Lower lobe of right lung (tissue), 2 donors: ENCODE measurements at places on chromosomes 1 and 21. TPM values are rescaled to one million over a fixed set of nuclear protein-coding genes. Genes with fewer than 3 reads are reported as not detected.

Gene KLF17
- total RNA-seq: 0.47 TPM

DNA sequence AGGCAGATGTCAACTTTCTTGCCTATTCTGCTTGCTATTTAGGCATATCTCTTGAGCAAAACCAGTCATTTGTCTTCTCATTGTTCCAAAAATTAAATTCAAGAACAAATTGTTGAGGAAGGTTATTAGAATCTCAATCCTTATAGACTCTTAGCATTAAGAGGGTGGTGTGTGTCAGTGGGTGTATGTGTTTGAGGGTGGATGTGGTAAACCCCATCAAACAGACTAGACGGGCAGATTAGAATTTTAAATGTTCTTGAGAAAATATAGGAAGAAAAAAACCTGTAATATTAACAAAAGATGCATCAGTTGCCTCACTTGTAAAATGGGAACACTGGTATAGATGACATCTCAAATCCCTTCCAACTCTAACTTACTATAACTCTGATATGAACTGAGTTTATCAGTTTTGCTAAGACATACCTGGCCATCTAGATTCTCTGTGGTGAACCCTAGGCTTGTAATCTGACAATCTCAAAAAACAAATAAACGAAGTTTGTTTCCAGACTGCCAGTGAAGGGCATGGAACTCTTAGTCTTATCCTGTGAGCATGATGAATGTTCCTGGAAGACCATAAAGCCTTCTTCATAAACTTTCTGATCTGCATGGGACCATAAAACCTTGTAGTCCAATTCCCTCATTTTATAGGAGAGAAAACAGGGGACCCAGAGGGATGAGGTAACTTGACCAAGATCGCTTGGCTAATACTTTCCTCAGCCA lies 176.3 kb upstream of the SGIP1 start:
- no peak for DNase-seq

GRCh38 chr1:10399444-10399941 lies 629 bp downstream of the PGD start:
- peak; percentile 75 for DNase-seq

Gene SLC45A3
- total RNA-seq: 6.8 TPM

Gene LCE1C
- not detected for total RNA-seq

GRCh38 chr21:25887646-25888306 lies 153.0 kb downstream of the GABPA start:
- DNase-seq: no peak

Gene APCS
- total RNA-seq: not detected

GRCh38 chr21:36491209-36491910 lies 11.4 kb upstream of the CLDN14 start:
- no peak for DNase-seq

- DNase-seq: no peak
Observed at GRCh38 chr21:46308431-46308830, 15.2 kb downstream of the C21orf58 start.

DNA sequence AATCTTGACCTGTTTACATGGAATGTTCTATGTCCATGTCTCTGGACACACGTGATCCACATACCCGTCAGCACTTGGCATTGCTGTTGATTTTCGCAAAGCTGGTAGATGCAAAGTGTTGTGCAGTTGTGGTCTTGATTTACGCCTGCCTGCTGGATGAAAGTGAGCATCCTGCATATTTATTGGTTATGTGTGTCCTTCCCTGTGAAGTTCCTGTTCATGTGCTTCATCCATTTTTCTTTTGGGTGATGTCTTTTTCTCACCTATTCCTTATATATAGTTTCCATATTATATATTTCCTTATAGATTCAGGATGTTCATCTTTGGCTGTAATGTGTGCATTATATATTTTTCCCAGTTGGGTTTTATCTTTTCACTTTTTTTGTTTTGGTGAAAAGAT lies 6.5 kb downstream of the AGPAT3 start:
- DNase-seq: no peak

- DNase-seq: no peak
Observed at GRCh38 chr1:89703469-89703868, 70.5 kb downstream of the LRRC8C start.

DNA sequence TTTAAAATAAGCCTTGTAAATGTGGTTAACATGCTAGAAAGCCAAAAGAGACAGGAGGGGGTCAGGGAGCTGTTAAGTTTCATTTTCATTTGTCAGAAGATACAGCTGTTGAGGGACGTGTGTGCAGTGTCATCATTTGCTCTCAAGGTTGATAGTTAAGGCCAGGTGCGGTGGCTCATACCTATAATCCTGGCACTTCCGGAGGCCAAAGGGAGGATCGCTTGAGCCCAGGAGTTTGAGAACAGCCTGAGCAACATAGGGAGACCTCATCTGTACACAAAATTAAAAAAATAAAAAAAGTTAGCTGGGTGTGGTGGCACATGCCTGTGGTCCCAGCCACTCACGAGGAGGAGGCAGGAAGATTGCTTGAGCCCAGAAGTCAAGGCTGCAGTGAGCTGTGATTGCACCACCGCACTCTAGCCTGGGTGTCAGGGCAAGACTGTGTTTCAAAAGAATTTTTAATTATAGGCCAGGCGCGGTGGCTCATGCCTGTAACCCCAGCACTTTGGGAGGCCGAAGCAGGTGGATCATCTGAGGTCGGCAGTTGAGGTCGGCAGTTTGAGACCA lies 22.7 kb downstream of the ZBTB8OS start:
- no peak for DNase-seq

- DNase-seq: no peak
Observed at GRCh38 chr1:36910886-36911540, 123.3 kb downstream of the GRIK3 start.

GRCh38 chr1:83497563-83497962 lies 501.4 kb downstream of the TTLL7 start:
- no peak for DNase-seq

Gene UCK2
- total RNA-seq: 8.3 TPM

DNA sequence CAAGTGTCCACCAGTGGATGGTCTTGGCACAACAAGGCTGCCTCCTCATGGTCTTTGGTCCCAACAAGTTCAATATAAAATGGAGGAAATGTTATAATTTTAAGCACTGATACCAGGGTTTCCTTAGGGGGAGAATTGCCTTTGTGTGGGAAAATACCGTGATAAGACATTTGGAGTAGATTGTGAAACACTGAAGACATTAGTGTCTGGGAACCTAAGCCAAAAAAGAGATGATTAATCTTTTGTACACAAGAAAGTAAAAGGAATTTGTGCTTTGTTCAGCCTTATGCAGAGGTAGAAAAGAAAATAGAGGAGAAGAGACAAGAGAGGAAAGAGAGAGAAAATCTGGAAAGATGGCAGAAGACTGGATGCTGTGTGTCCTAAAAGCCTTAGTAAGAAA lies 36.1 kb downstream of the ST6GALNAC3 start:
- no peak for DNase-seq

Gene PLA2G2A
- 181 TPM for total RNA-seq

Gene NUDT17
- 2.5 TPM for total RNA-seq

DNA sequence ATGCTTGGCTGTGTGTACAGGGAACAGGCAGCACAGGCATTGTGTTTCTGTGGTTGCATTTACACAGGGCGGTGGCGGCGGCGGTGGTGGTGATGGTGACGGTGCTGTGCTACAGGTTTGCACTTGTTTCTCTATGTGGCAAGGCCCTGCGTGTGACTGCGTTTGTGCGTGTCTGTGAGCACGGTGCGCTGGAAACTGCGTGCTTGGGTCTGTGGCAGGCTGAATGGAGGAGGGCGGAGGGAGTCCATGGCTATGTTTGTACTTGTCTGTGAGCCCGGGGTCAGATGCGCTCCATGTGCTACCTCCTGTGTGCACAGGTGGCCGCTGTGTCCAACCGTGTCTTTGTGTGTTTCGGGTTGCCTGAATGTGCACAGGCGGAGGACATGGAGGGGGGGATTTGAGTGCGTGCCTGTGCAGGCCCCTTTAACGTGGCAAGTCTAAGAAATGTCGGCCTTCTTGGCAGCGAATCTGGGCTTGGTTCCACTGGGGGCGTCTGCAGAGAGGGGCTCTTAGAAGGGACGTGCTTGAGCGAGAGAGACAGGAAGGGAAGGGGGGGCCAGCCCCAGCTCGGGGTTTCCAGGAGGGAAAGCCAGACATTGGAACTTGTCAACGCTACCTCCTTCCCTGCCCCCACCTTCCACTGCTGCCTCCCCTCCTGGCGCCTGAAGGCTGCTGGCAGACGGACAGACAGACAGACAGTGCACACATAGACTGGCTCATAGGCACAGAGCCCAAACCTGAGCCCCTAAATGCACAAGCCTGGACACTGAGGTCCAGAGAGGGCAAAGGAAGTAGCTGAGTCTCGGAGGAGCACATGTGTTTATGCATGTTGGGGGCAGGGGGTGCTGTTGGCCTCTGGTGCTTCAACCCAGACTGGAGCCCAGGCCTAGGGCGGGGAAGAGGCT lies 32.7 kb upstream of the WASF2 start:
- DNase-seq: peak; percentile 70

DNA sequence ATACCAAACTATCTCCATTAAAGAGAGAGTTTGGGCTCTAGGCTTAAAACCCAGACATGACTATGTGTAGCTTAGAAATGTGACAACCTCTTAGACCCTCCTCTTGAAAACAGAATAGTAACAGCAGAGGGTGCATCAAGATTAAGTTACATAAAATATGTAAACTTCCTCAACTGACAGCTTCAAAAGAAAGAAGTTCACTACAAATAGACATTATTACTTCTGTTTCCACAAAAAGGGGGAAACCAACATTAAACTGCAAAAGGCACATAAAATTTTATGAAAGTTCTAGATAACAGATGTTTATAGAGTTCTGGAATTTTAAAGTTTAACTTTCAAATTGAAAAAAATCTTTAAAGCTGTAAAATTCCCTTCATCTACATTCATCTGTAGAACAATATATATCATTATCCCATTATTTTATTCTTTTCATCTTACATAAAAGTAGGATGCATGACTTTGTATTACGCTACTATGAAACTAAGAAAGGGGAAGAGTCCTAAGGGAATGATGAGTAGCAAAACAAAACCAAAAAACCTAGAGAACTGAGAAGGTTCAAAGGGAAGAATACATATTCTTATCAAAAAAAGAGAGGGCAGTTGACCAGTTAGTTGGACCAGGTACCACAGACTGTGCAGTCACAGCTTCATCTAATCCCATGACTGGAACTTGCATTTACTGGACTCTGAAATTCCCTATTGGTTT lies 177.0 kb downstream of the SIPA1L2 start:
- no peak for DNase-seq

Gene CSMD2
- 1.1 TPM for total RNA-seq

Gene AMY2B
- 23.5 TPM for total RNA-seq

Gene RIMKLA
- 7.1 TPM for total RNA-seq

DNA sequence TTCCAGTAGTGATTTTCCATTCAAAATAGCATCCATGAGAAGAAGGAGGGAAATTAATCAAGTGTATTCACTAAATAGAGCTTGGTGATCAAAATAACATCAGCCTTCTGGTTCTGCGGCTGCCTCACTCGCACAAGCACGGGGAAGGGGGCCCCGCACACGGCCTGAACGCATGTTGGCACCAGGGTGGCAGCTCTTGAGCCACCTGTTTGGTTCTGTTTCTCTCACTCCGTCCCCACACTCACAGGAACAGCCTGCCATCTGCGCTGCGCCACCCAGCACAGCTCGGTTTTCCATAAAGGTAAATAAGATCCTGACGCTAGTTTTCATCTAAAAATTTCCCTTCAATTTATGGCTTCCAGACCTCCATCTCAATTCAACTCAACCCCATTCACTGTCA lies 49.4 kb downstream of the TIAM1 start:
- DNase-seq: no peak

DNA sequence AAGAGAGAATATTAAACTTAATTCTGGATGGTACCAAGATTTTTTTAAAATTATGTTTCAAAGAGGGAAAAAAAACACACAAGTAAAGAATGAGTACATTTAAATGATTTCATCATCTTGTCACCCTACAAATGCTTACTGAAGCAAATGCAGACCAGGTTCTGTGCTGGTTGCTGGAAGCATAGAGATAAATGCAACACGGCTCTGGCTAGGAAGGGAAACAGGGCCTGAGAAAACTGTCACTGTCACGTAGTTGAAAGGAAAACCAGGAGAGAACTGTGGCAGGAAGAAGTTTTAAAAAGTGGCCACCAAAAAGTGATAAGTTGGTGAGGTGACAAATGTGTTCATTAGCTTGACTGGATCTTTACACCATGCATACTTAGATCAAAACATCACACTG lies 336.9 kb upstream of the NFIA start:
- no peak for DNase-seq

- DNase-seq: peak; percentile 63
Observed at GRCh38 chr21:33230545-33231324, 997 bp downstream of the IFNAR2 start.

Gene NDUFS2
- total RNA-seq: 66.3 TPM

Gene CTSS
- total RNA-seq: 824 TPM

GRCh38 chr1:10415211-10415930 lies 14.9 kb upstream of the CENPS start:
- peak; percentile 53 for DNase-seq

DNA sequence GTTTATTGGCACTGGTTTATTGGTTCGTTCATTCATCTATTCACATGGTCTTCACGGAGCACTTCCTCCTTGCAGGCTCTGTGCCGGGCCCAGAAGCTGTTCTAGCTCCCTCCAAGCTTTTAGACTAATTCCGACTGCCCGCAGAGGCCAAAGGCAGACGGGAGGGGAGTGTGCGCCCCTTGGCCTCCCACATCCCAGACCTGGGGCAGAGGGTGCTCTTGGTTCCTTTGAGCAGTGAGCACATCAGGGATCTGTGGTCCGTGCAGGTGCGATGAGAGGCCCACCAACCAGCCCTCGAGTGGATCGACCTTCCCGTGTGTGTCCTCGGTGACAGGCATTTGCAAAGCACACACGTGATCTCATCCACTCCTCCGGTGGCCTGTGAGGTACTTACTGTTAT lies 38.7 kb upstream of the TNFRSF1B start:
- no peak for DNase-seq

DNA sequence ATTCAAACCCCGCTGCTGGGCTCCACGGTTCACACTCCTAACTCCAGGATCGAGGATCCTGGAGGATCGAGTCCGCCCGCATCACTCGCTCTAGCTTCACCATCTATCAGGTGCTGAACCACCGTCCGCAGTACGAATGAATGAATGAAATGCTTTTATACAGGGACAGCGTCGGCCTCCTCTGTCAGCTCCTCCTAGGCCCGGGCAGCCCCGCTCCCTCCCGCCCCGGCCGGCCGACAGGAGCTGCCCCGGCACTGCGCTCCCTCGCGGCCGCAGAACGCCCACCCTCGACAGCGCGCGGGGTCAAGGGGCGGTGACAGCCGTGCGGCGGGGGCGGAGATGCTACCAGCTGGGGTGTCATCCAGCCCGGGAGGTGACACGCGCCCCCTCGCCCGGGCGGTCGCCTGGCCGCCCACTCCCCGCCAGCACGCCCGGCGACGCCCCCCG lies 520 bp downstream of the ZBTB17 start:
- peak; percentile 65 for DNase-seq

Gene FBLIM1
- 20.1 TPM for total RNA-seq
